ENCODE measurements at places on chromosomes 5 and 9.
A peak's percentile ranks its signal among the peaks of the same experiment; 100 is the strongest.

DNA sequence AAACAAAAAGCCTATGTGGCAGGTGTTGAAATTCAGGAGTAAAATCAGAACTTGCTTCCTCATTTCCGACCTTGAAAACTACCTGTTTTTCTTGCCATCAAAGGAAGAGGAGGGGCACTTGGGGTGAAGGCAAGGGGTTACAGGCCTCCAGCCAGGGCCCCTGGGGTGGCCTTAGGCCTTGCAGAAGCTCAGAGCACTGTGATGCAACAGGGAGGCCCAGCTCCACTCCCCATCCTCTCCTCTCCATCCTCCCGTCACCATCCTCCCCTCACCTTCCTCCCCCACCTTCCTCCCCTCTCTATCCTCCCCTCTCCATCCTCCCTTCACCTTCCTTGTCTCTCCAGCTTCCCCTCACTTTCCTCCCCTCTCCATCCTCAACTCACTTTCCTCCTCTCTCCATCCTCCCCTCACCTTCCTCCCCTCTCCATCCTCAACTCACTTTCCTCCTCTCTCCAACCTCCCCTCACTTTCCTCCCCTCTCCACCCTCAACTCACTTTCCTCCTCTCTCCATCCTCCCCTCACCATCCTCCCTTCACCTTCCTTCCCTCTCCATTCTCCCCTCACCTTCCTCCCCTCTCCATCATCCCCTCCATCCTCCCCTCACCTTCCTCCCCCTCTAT lies 111.6 kb downstream of the WNK2 start:
- DNase-seq, result no peak

DNA sequence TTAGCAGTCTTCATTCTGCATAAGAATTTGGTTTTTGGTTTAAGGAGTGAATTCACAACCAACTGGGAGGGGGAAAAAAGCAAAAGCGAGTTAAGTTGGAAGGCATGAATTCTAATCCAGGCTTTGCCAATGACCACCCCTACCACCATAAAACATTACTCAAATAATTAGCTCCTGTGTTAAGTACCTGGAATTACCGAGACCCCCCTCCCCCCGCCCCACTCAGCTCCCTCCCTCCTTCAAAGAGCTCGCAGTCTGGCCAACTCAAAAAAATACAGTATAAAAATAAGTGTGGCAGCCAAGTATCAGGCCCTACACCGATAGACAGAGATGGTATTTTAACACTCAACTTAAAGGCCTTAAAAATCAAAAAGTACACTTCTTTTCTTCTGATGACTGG lies 492 bp downstream of the ATG12 start:
- no peak for DNase-seq

- DNase-seq, result no peak
Observed at GRCh38 chr9:89563571-89564345, 41.1 kb upstream of the GADD45G start.

GRCh38 chr5:156715287-156715686 lies 134.8 kb upstream of the PPP1R2B start:
- DNase-seq, result no peak

DNA sequence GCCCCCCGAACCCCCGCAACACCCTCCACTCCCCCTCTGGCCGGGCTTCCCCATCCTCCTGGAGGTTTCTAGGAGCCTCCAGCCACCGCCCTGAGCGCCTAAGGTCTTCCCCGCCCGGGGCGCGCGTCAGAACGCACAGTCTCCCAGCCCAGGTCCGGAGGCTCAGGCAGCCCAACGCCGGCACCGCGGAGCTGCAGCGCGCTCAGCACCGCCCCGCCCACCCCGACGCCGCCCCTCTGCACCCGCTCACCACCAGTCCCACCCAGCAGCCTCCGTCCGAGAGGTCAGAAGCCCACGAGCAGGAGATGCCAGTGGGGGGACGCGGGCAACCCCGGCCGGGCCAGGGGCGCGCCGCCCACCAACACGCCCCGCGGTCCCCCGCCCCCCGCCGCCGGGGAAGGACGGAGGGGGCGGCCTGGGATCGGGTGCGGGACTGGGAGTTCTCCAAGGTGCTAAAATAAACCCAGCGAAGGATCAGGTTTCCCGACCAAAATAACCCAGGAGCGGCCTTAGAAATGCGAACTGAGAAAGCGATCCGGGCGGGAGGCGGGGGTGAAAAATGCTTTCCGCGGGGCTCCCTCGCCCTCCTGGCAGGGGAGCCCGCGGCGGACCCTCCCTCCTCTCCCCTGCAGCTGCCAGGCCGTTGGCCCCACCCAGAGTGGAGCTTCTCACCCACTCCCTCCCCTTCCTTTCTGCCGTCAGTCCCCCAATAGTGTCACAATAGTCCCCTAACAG lies 6.5 kb upstream of the FAM78A start:
- peak; percentile 31 for DNase-seq

- DNase-seq, result no peak
Observed at GRCh38 chr5:57566914-57567313, 84.3 kb upstream of the ACTBL2 start.

DNA sequence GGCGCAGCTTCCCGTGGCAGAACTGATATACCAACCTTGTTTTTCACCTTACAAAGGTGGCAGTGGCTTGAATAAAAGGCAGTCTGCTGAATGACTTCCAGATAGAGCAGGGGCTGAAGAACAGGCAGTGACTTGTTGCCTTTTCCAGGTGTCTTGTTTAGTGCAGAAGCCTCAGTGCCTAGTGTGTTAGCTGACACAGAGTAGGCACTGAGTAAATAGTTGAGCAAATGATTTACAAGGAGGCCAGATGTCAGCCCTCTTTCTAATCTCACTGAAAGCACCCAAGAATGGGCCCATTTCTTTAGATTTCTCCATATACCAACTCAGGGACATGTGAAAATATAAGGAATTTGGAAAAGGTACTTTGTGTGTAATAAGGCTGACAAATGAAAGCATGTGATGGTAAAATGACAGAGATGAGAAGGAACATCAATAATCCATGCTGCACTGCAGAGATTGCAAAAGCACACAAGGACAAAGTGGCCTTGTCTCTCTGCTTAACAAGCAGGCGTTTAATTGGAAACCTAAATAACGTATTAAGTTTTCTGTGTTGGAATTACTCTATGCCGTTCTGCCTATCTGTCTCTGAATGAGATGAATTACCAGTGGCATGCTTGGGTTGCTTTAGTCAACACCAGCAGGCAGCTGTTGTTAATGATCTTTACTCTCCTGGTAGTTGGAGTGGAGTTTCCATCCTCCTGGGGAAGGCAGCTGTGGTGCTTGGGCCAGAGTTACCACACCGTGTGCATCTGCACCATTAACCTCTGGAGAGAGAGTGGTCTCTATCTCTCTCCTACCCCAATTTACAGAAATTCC lies 360.1 kb upstream of the C9orf72 start:
- peak; percentile 60 for DNase-seq

DNA sequence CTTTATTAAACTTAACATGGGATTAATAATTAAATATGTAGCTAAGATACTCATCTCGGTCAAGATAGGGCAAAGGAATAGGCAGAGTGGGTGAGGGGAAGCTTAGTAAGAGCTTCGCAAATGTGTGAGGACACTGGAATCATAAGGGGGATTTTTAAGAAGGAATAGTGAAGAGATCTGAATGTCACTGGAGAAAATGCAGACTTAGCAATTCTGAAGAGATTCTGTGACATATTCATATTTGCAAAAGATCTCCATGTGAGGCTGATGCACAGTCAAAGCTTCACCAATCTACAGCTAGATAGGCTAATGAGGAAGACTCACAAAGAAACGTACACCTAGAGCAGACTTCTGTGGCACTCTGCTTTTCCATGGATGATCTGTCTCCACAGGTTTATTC lies 1202.8 kb upstream of the CDH6 start:
- no peak for DNase-seq

DNA sequence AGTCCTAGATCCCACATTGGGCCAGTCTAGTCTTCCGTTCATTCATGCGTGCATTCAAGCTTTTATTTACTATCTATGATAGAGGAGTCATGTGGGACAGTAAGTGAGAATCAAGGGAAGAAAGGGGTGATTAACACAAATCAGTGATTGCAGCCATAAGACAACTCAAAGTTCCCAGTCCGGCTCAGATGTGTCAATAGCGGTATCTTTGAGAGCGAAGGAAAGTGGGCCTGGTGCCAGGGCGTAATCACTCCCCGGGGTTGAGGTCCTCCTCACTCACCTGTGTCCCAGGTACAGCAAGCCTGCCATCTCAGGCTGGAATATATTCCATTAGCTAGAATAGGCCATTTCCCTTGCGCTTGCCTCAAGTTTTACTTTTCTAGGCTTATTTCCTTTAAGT lies 196.3 kb downstream of the ATP10B start:
- peak; percentile 32 for DNase-seq

DNA sequence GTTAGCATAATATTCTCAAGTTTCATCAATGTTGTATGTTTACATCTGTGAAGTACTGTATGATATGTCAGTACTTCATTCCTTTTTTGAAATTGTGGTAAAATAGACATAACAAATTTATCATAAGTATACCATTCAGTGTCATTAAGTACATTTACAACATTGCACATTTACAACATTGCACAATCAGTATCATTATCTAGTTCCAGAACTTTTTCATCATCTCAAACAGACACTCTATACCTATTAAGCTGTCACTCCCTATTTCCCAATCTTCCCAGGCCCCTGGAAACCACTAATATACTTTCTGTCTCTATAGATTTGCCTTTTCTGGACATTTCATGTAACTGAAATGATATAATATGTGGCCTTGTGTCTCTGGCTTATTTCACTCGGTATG lies 75.1 kb upstream of the ATG10 start:
- no peak for DNase-seq

DNA sequence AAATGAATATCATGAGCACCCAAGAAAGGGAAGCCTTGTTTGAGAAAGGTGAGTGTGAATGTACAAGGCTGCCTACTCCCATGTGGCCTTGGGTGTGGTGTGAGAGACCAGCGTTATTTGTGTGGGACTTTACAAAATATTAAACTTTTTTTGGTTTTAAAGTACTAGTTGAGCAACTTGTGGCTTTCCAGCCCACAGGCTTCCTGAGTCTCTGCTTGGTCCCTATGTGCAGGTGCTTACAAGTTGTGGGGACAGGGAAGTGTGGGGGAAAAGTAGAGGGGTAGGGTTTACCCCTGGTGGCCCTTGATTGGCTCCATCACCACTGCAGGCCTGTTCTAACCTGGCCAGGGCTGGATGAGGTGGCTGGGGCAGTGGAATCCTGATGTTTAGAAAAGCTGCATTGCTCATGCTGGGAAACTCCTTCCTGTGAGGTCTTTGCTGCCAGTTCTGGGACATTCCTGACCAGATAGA lies 19.7 kb downstream of the PTTG1 start:
- DNase-seq, result no peak

GRCh38 chr5:71937921-71938698 lies 169.2 kb upstream of the MAP1B start:
- peak; percentile 95 for DNase-seq

DNA sequence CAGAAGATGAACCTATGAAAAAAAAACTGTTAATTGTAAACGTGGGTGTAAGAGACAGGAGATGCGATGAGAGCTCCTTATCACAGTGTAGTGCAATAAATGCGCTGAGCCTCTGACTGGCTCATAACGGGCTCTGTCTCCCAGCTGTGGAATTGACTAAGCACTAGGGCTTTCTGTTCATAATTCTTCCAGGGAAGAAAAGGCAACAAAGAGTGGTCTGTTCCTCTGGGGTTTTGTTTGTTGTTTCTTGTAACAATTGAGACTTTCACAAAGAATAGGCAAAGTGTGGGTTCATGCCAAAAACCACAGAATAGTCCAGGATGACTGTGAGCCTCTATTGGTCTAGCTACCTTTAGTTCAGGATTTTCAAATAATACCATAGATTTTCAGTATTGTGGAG lies 39.4 kb downstream of the UBE2QL1 start:
- DNase-seq, result no peak

DNA sequence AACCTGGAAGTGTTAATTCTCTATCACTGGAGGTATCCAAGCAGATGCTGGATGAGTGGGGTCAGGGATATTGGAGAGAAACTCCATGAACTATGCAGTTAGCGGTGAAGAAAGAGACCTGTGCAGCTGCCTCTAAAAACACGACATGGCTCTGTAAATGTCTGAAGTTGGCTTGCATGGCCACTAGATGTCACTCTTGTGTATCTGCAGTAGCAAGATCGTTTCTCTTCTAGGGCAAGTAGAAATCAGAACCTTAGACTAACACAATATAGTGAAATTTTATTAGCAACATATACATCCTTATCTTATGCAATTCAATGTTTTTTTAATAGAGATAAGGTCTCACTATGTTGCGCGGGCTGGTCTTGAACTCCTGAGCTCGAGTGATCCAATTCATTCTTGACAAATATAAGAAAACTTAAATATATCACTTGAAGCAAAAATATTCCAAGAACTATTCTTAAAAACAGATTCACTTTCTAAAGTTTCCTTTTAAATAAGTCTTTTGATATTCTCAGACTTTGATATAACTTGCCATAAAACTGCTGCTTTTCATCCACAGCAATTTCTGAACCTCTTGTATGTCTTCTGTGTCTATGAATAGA lies 2.9 kb downstream of the OR2S2 start:
- DNase-seq, result peak; percentile 54

DNA sequence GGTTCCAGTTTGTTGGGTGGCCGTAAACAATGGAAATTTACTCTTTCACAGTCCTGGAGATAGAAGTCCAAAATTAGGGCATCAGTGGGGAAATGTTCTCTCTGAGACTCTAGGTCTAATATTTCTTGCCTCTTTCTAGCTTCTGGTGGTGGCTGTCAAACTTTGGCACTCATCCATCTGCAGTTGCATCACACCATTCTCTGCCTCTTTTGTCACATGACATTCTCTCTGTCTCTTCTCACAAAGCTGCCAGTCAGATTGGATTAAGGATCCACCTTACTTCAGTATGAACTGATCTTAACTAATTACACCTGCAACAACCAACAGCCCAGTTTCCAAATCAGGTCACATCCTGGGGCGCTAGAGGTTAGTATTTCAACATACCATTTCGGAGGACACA lies 222.9 kb upstream of the FTMT start:
- no peak for DNase-seq

- DNase-seq, result no peak
Observed at GRCh38 chr5:121698690-121699089, 153.0 kb upstream of the FTMT start.

- no peak for DNase-seq
Observed at GRCh38 chr9:110532908-110533665, 46.5 kb downstream of the SVEP1 start.

GRCh38 chr9:113503613-113504211 lies 40.2 kb downstream of the RGS3 start:
- DNase-seq, result no peak

DNA sequence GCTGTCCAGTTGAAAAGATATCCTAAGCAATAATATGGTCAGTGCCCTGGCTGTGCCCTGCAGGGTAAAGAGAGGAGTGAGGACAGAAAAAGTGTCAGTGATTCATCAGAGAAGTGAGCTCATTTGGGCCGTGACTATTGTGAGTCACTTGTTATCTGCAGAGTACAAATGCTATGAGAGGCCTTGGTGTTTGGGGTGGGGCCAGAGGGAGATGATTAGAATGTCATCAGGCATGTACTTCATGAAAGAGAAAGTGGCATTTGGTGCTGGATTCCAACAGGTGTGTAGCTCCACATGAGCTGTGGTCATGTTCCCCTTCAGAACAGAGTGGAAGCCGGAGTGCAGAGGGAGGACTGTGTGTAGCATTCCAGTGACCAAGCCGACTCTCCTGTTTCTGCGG lies 174.1 kb downstream of the KDM4C start:
- no peak for DNase-seq
